Upper lobe of right lung (tissue), 1 donor: ENCODE measurements at places on chromosomes 3 and 15.
A peak's percentile ranks its signal among the peaks of the same experiment; 100 is the strongest.

DNA sequence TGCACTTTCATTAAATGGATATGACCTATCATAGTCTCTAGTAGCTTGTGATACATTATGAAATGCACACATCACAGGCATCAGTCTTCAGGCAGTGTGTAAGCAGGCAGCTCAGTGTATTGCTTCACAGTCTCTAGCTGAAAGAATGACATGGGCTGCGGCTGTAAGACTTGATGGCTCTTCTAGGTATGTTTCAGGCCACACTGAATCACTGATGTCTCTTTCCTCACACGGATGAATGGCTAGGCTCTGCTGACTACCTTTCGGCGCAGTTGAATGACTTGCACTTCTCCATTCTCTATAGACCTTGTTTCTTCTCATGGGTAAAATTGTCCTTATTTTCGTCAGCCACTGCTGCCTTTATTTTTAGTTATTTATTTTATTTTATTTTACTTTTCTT lies 15.4 kb downstream of the APH1B start:
- DNase-seq: no peak

- DNase-seq: no peak
Observed at GRCh38 chr3:81352867-81353266, 408.6 kb downstream of the GBE1 start.

DNA sequence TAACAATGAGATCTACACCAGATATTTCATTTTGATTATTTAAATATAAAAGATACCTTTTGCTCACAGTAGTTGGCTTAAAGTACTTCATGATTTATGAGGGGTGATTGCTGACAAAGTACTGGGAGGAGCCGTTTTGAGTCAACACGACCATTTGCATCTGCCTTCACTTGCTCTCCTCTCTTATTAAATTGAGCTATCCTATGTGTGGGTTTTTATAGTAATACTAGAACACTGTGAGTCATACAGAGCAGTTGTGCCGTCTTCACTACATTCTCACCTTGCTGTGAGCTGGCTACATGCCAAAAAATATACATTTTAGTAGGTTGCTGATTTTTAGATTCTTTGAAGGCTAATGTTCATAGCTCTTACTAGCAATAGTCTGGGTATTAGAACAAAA lies 161.2 kb downstream of the ALCAM start:
- no peak for DNase-seq

- no peak for DNase-seq
Observed at GRCh38 chr15:95558916-95559315, 771.6 kb upstream of the NR2F2 start.

DNA sequence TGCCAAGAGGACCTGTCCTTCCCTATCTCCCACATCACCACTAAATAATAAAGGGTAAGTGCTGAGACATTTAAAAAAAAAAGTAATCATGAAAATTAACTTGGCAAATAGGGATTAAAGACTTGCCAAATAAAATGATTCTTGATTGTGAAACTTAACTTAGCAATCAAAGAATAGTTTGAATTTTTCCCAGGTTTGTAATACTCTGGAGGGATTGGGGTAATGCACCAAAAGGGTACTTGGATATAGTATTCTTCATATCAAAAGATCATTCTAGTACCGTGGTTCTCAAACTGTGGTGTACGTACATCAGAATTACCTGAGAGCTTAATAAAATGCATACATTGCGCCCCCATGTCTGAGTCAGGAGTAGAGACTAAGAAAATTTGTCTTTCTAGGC lies 28.5 kb downstream of the CALML4 start:
- DNase-seq: no peak

DNA sequence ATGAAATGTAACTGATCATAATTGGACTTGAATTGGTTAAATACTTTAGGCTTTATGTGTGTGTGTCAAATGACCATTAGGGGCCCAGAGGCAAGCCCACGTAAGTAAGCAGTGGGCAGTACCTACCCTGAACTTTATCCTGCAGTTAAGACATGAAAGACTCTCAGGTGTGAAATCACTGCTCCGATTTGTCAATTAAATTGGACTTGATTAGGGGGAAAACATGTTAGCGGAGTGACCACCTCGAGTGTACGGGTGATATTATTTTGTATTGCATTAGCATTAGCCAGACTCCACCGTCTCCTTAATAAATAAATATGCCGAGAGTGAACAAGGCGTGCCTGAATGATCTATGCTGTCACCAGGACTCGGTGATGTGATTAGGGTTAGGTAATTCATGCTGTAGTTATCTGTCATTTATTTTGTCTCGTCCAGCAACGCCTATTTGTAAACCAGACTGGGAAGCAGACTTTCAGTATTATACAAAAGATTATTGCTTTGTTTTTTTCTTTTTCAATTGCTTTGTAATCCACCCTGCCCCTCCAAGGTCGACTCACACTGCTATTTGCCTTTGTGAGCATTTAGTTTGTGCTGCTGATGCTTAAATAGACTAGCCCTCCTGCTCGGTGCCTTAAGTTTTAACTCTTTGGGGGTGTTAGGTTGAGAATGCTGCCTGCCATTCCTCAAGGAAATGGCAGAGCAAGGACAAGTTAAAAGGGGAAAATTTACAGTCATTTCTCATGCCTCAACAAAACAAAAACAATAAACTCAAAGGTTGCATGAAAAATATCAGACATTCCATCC lies 1.8 kb downstream of the RBMS3 start:
- no peak for DNase-seq

GRCh38 chr3:48236531-48236930 lies 4.4 kb upstream of the ZNF589 start:
- peak; percentile 10 for DNase-seq

DNA sequence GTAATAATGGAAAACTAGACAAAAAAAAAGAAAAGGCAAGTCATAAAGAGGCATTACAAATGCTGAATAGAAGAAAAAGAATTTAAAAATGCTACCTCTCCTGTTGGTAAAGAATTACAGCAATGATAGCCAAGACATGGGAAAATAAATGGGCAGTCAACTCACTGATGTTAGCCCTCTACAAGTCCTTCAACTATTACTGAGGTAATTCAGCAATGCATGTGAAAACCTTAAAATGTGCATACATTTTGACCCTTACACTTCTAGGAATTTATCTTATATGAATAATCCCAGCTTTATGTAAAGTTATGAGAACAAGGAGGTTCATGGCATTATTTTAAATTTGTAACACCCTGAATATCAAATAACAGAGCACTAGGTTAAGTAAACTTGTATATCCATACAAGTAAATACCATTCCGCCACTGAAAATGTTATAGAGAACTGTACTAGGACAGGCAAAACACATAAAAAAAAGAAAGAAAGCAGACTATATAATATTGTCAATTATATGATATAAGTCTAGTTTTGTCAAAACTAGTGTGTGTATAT lies 166.8 kb downstream of the SUCLG2 start:
- no peak for DNase-seq

DNA sequence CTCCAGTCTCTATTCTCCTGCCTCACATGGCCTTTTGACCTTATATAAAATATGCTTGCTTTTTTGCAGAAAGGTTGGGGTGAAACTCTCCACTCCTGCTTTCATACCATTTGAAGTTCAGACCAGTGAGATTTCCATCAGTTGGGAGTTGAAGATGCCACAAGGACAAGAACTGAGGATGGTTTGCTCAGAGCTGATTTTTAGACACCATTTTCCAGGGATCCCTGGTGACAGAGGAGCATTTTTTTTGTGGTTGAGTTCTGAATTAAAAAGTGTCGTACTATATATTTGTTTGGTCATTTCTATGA lies 8.8 kb upstream of the TM4SF1 start:
- no peak for DNase-seq

DNA sequence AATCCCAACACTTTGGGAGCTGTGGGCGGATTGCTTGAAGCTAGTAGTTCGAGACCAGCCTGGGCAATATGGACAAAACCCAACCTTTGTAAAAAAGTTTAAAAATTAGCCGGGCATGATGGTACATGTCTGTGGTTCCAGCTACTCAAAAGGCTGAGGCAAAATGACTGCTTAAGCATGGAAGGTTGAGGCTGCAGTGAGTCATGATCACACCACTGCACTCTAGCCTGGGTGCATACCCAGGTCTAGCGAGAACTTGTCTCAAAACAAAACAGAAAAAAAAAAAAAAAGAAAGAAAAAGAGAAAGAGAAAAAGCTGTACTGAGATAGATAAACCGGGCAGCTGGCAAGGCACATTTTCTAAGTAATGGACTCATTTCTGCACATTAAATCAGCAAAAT lies 10.6 kb downstream of the ARPP19 start:
- no peak for DNase-seq

- no peak for DNase-seq
Observed at GRCh38 chr15:74396445-74397238, 29.2 kb upstream of the CYP11A1 start.

- peak; percentile 93 for DNase-seq
Observed at GRCh38 chr3:98022978-98023820, 11.9 kb downstream of the GABRR3 start.

DNA sequence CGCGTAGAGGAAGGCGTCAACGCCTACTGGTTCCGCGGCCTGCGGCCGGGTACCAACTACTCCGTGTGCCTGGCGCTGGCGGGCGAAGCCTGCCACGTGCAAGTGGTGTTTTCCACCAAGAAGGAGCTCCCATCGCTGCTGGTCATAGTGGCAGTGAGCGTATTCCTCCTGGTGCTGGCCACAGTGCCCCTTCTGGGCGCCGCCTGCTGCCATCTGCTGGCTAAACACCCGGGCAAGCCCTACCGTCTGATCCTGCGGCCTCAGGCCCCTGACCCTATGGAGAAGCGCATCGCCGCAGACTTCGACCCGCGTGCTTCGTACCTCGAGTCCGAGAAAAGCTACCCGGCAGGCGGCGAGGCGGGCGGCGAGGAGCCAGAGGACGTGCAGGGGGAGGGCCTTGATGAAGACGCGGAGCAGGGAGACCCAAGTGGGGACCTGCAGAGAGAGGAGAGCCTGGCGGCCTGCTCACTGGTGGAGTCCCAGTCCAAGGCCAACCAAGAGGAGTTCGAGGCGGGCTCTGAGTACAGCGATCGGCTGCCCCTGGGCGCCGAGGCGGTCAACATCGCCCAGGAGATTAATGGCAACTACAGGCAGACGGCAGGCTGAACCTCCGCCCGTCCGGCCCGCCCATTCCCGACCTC lies 4.1 kb downstream of the ISLR2 start:
- DNase-seq: no peak

DNA sequence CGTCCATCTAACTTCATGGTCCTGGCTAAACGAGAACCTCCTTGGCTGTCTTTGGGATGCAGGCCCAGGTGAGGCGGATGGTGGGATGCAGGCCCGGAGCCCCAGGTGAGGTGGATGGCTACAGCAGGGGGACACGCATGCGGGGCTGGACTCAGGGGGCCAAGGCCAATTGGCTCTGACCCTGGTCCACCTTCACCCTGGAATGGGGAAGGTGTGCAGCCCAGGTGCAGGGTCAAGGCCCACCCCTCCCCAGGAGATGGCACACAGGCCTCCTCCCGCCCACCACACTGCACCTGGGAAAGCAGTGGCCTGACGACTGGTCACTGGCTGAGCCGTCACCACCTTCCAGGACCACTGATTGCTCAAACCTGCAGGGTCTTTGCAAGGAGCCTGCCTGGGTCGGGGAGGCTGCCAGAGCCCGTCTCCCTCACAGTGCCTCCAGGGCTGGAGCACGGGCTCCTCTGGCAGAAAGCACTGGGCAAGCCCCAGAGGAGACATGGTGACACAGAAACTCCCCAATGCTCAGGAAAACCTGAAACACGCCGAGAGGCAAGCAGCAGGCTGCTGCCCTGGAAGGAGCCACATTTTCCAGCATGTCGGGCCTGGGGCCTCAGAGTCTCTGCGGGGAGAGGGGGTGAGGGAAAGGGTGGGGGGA lies 159.6 kb downstream of the LRRK1 start:
- DNase-seq: no peak

- DNase-seq: no peak
Observed at GRCh38 chr15:73928971-73929627, 2.8 kb downstream of the LOXL1 start.

GRCh38 chr3:146019508-146019907 lies 141.5 kb downstream of the PLOD2 start:
- DNase-seq: no peak

DNA sequence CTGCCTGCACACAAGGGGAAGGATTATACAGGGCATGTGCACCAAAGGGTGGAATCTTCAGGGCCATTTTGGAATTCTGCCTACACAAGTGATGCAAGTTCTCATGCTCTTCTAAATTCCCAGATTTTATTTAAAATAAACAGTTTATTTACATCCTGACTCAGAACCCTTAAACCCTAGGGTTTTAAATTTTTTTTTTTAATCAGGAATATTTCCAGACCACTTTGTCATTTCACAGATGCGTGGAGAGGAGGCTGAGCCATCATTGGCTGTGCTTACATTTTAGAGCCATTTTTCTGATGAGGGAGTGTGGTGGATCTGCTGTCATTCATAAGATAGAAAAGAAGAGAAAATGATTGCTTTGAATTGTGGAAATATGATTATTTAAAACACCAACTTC lies 65.2 kb upstream of the MNS1 start:
- no peak for DNase-seq

GRCh38 chr3:39961230-39961629 lies 151.8 kb downstream of the MYRIP start:
- DNase-seq: no peak

GRCh38 chr3:147341727-147342126 lies 64.6 kb downstream of the ZIC4 start:
- no peak for DNase-seq

DNA sequence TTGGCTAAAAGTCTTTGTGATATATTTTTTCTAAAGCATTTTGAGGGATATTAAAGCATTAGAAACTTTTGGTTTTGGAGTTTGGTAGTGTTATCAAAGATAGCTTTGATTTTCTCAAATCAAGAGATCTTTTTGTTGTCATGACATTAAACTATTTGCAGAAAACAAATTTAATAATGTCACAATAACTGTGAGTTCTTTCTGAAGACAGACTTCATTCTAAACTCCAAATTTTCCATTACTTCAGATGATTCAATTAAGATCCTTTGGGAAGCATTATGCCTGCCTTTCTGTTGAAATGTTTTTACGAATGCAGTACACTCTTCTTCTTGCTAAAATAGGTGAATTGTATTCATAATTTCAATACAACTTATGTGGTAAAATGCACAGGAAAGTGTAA lies 145.4 kb downstream of the ALCAM start:
- DNase-seq: no peak

DNA sequence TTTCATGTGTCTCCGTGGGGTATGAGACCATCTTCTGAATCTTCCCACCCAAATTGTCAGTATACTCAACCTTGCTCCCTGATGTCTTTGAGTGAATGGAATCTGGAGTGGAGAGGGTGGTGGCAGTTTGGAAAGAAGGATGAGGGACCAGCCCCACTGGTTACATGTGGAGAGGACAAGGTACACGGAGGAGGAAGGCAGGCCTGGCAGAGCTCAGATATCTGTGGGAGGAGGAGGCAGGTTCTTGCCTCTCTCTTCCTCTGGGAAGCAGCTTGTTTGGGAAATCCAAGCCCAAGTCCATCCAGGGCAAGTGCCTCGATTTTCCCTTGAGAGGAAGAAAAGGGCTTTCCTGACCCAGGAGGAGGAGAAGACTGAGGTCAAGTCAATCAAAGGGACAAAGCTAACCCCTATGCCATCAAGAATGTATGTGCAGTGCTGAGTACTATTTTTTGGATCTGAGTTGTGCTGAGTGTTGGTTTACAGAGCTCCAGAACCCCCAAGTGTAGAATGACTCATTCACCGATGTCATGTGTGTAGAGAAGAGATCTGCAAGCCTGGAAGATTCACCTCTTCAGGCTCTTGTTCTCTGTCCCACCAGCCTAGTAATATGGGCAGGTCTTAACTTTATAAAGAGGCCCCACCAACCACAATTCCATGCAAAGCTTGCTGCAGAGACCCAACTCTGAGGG lies 19.8 kb upstream of the LOXL1 start:
- DNase-seq: no peak
